Fibroblast of skin of scalp (primary cell): ENCODE measurements at places on chromosomes 1 and 21.

DNA sequence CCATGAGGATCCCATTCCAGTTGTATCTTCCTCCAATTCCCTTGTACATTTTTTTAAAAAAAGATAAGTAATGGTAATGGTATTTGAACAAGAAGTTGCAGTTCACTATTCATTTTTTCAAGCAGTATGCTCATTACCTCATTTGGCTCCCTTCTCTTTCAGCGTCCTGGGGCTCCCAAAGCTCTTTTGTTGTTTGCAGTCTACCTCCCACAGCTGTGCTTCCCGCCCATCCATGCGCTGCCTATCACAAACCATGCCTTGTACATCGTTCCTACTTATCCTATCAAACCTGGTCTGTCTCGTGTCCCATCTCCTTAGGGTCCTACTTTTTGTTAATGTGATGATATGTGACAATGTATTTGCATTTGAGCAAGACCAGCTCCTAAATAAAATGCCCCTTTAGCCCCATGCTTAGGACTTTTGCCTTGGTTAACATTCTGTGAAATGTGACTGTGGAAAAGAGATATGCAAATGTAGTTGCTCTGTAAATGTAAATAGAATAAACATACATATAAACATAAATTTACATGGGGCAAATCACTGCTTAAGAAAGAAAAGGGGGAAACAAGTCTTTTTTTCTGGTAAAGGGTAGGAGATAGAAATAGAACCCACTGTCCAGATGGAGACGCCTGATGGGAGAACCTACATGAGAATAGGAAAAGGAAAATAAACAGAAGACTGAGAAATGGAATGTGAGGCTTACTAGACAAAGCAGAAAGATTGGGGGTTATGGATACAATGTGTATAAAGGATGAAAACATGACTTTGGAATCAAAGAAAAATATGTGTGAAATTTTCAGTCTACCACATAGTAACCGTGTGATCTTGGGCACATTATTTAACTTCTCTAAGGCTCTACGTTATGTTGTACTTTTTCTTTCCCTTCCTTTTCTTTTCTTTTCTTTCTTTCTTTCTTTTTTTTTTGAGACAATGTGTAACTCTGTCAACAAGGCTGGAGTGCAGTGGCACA is 59.8 kb upstream of the PLXNA2 start:
- peak; percentile 18 for DNase-seq

- no peak for DNase-seq
Measured at GRCh38 chr1:221457685-221458446, 284.0 kb downstream of the DUSP10 start.

- DNase-seq: no peak
Measured at GRCh38 chr1:17664322-17664721, 90.8 kb upstream of the ACTL8 start.

DNA sequence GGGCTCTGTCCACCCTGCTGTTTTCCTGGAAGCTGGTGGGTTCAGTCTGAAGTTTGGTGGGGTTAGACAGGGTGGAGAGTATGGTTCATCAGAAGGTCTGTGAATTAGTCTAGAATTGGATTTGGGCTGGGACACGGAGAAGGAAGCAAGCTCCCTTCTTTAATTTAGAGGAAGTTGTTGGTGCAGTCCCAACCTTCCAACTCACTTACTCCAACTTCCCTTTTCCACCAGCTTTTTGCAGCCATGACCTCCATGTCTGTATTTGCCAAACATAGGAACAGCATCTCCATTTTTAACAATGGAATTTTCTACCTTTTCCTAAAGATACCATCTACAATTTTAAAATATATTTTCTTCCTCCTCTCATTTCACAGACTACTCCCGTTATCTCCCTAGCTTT is 28.5 kb upstream of the PRELP start:
- DNase-seq: no peak

- DNase-seq: no peak
Measured at GRCh38 chr1:198543670-198544260, 3.3 kb upstream of the ATP6V1G3 start.

- DNase-seq: no peak
Measured at GRCh38 chr1:2110738-2111673, 60.8 kb downstream of the PRKCZ start.

DNA sequence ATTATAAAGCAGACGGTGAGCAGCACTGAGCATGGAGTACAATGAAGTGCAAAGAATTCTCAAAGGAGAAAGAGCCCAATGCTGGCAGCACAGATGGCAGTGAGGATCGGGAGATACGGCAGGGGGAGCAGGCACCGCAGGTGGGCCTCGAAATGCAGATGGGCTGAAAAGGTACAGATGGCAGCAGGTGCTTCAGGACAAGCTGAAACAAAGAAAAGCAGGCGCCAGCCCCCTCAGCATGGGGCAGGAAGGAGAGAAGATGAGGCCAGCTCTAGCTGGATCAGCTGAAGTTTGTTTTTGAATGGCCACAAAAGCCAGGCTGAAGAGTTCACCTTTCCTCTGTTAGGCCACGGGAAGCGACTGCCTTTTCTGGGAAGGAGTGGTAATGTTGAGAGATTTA is 7.7 kb downstream of the CFAP298 start:
- DNase-seq: no peak

DNA sequence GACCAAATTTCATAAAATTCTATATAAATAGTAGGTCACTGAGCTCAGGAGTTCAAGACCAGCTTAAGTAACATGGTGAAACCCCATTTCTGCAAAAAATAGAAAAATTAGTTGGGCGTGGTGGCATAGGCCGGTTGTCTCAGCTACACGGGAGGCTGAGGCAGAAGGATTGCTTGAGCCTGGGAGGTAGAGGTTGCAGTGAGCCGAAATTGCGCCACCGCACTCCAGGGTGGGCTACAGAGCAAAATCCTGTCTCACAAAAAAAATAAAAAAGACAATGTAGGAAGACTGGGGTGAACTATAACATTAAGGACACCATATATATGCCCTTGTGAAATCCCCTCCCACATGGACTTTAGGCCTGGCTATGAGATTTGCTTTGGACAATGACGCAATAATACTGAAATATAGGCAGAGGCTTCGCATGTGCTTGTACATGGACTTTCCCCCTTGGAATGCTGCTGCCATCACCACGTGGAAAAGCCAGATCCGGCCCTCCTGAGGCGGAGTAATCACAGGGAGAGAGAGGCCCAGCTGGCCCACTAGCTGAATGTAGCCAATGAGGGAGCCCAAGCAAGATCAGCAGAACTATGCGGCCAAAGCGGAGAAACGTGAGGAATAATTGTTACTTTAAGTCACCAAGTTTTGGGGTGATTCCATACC is 13.1 kb upstream of the USP1 start:
- DNase-seq: no peak

DNA sequence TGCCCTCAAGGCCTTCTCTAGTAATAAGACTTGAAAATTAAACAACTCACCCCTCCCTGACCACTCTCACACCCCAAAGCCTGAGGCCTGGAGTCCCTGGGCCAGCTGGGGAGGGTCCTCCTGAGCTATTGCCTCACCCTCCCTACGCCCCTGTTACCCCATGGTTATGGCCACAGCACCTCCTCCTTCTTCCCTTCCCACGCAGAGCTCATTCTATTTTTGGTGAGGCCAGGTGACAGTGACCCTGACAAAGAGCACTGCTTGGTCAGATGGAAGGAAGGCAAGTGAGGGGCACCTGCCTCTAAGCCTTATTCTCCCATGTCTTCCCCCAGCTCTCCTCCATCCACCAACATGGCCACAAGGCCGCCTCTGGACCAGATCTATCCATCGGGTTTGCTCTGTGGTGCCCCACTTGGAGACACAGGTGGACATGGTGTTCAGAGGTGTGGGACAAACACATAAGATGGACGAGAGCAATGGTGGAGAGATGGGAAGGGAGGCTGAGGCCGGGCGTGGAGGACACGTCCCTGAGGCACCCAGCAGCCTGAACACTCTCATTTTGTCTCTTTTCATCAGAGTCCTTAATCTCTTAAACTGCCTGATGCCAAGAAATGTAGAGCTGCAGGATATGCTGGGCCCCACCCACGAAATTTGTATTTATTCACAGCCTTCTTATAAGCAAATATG is 42.6 kb downstream of the FCRL5 start:
- DNase-seq: no peak

- DNase-seq: no peak
Measured at GRCh38 chr1:6456800-6457466, 9.0 kb downstream of the TNFRSF25 start.

- no peak for DNase-seq
Measured at GRCh38 chr1:87790756-87791155, 462.1 kb downstream of the LMO4 start.

DNA sequence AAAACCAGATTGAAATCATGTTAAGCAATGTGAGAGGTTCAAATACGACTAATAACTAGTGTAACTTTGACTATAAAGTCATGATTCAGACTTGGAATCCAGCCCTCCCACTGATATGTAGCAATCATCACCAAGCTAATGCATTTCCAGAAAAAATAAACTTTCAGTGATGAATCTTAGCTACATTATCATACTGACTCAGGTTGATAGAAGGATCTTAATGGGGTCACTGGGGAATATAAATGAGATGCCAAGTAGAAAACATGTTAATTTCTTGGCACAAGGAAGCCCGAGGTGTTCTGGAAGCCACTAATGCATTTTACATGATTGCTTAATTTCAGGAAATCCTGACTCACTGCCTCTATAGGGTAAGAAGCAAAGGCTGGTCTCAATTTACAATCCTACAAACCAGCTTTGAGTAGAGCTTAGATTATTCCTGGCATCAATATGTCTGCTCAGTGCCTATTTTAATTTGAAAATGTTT is 67.7 kb downstream of the SELENOF start:
- DNase-seq: peak; percentile 83

GRCh38 chr1:212973426-212973825 is 23.1 kb downstream of the VASH2 start:
- no peak for DNase-seq

DNA sequence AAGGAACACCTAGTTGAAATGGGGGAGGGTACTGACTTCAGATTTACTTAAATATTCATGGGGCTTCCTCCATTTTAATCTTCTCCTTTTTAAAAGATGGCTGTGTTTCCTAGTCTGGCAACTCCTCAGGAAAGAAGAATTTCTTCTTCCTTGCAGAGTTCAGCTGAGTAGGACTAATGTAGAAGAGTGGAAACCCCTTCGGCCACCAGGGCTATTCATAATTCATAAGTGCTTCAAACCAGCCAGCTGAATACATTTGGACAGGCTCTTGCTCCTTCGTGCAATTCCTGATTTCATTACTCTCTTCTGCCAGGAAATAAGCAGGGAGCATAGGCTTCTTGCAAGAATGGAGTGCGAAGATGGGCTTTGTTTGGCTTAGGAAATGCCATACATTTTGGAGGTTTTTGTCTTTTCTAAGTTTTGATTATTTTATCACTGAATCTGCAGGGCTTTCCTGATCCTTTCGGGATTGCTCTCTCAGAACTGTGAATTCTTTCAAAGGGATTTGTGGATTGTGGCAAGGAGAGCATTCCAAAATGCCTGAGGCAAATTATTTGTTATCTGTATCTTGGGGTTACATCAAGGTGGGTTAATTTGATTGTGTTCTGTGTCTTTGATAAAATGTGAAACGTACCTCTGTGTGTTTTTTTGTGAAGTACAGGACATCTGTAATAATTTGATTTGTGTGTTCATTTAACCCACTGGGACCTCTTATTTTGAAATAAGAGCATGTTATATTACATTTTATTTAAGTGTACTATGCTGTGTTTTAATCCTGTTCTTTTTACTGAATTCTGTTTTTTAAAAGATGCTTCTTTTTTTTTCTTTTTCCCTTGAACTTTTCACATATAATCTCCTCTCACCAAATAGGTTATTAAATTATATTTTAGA is 179.4 kb upstream of the SGIP1 start:
- DNase-seq: peak; percentile 89

DNA sequence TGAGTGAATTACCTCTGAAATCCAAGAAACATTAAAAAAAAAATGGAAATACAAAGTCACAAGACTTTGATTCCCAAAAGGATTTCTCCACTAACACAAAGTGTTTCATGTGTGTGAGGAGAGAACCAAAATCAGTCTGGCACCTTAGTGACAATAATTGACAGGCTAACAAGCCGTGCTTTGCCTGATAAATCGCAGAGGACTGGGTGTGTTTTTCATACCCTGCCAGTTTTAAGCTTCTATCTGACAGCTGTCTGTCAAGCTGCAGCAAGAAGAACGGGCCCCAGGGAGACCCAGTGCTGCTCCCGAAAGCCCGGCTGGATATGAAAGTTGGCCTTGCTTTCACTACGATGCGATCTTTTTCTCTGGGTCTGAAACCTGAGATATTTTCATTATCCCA is 101.6 kb upstream of the KCNK2 start:
- no peak for DNase-seq

- DNase-seq: peak; percentile 65
Measured at GRCh38 chr1:212608959-212609700, 569 bp downstream of the ATF3 start.

DNA sequence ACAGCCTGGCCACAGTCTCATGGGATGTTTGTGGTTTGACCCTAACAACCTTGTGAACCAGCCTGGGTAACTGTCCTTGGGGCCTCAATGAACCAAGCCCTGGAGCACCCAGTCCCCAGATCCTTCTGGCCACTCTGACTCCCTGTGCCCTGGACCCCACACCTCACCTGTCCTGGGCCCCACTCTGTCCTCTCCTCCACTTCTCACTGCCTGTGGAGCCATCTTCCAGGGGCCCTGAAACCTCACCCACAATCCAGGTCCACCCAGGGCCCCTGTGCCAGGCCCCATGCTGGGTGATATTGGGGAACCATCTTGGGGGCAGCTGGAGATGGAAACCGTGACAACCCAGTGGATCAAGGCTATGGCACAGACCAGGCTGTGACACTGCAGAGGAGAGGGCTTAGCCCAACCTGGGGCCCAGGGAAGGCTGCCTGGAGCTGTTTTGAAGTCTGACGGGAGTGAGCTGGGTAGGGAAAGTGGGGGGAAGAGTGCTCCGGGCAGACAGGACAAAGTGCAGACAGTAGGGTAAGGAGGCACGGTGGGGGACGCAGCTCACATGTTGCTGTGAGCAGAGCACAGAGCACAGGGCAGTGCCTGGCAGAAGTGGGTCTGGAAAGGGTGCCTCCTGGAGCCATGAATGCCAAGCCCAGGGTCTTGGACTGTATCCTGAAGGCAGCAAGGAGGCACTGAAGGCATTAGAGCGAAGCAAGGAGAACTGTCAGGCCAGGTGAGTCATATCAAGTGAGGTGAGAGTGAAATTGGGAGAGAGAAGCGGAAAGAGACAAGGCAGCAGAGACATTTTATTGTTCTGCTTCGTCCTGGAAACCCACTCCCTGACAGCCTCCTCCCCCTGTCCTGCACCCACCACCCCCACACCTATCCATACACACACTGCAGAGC is 12.1 kb upstream of the LRP8 start:
- DNase-seq: no peak

- peak; percentile 19 for DNase-seq
Measured at GRCh38 chr21:42187976-42188653, 30.8 kb upstream of the ABCG1 start.

DNA sequence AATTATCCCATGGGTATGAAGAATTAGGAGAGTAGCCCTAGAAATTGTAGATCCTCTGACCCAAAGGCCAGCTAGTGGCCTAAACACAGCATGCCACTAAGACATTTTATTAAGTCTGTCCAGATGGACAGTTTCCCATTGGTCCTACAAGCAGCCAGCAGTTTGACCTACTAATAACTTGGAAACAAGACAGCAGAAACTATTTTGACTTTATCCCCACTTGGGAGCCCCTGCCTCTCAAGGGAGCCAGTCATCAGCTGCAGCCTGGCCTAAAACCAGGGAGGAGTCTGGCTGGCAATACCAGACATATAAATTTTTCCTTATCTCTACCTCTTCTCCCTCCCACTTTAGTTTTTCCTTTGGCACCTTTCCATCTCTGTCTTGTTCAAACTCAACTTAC is 222.6 kb upstream of the KCTD3 start:
- DNase-seq: no peak
